Stimulated activated CD4-positive, alpha-beta T cell treated with anti-CD3 and anti-CD28 coated beads, Interleukin-1b, Interleukin-23, amount 100 ng/mL, for 1 hour (primary cell): ENCODE measurements at places on chromosomes 16 and 17.

- no peak for DNase-seq
These were observed 92.8 kb downstream of the GAS7 start for GRCh38 chr17:10105513-10106001.

DNA sequence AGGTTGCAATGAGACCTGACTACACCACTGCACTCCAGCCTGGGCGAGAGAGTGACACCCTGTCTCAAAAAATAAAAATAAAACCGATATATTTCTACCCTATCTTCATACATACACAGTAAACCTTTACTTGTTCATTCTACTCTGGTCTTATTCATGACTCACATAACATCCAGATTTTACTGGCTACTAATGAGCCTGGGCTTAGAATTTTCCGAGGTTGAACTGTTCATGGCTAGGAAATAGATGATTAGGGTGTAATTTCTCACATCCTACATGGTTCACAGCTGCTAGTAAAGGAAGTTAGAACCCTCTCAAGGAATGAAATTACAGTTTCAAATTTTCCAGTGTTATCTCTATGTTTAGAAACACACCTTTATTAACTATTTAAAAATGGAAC, 14.7 kb downstream of the GSPT1 start:
- DNase-seq, result no peak

- DNase-seq, result no peak
These were observed 3.9 kb downstream of the GPR179 start for GRCh38 chr17:38339891-38340290.

GRCh38 chr17:32099686-32100085, 42.6 kb upstream of the RHOT1 start:
- no peak for DNase-seq

DNA sequence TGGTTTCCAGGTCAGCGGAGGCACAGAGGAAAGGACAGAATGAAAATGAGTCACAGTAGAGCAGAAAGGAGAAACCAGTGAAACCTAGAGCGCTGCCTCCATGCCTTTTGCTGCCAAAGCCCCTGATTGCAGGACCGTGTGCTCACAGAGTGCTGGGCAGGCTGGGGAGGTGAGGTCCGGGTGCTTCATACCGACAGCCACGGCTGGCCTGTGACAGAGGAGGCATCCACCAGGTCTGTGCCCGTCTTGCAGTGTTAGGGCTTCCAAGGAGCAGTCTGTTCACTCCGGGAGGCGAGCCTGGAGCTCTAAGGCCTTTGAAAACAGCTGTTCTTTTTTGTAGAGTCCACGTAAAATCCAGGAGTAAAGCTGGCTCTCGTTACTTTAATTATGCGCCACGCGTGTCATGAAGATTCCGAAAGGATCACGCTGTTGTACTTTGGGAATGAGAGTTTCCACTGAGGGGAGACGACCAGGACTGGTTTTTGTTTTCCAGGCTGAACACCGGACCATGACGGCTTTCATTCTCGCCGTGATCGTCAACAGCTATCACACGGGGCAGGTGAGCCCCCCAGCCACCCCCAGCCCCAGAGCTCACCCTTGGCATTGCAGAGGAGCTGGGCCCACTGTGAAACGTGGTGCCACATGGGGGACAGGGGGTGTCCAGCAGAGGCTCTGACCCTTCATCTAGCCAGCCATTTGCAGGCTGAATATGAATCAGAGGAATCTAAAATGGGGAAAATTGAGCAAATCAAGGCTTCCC, 108.5 kb upstream of the CHMP6 start:
- no peak for DNase-seq

DNA sequence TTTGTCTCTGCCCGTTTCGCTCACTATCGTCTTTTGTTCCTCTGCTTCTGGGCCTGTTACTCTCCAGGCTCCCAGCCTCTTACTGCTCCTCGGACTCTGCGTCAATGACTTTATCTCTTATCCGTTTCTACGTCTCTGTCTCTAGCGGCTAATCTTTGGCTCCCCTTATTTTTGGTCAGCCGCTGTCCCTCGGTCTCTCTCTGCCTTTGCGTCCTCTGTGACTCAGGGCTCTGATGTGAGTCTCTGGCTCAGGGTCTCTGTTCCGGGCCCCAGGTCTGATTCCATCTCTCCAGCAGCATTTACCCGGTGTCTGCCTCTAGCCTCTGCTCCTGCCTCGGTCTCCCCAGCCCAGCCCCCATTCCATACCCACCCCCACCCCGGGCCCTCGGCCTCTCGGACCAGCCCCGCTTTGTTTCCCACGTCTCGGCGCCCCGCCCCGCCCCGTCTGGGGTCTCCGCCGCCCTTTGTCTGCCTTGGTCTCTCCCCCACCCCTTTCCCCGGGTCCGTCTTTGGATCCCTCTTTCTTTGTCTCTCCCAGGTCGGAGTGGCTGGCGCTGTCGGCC, 547 bp upstream of the ZNF48 start:
- DNase-seq, result no peak

DNA sequence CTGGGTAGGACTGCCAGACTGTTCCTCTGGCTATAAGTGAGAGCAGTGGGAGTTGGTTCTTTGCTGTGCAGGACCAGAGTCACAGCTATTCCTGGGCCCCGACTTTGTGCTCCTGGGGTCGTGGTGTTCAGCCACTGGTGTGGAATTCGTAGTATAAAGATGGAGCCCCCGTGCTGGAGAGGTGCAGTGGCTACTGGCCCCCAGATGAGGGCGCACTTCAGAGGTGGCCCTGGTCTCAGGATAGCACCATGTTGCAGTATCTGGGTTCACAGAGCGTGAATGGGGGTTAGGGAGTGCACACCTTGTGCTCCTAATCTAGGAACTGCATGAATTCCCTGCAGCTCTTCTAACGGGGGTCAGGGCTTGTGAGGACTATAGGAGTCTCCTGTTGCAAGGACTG, 21.1 kb downstream of the TANC2 start:
- no peak for DNase-seq
